ENCODE measurements at places on chromosomes 12 and 14.

- no peak for DNase-seq
Measured at GRCh38 chr12:80129895-80130530, 30.7 kb downstream of the OTOGL start.

GRCh38 chr12:47107446-47107845 is 27.7 kb upstream of the AMIGO2 start:
- DNase-seq, result no peak

DNA sequence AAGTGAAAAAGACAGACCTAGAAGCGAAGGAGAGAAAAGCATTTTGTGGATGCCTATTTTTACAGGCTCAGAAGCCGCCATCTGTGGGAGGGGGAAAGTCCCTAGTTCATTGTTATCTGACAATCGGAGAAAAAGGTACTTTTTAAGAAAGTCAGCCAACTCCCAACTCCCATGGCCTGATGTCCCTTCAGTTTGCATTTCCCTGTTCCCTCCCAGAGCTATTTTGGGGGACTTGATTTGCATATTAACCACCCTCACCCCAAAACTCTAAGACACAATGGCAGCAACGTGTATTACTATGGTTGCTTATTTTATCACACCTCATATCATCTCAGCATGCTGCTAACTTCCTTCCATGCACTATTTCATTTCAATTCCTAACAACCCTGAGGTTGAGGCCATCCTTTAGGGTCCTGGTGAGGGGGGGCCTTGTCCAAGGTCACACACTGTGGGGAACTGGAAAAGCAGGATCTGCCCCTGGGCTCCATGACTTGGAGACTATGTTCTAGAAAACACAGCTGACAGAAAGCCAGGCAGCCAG is 18.7 kb downstream of the HVCN1 start:
- no peak for DNase-seq

DNA sequence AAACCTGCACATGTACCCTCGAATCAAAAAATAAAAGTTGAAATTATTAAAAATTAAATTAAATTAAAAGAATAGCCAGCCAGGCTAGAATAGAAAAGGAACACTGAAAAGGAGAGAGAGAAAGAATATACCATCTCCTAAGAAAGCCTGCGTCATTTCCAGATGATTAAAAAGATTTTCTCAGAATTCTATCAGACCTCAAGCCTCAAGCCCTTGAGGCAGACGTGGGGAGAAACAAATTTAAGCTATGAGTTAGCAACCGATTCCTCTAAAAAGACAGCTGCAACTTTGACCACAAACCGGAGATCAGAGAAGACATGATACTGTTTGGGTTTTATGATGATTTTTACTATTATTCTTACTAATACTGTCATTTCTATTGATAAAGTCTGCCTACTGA is 138.3 kb downstream of the KSR2 start:
- no peak for DNase-seq

DNA sequence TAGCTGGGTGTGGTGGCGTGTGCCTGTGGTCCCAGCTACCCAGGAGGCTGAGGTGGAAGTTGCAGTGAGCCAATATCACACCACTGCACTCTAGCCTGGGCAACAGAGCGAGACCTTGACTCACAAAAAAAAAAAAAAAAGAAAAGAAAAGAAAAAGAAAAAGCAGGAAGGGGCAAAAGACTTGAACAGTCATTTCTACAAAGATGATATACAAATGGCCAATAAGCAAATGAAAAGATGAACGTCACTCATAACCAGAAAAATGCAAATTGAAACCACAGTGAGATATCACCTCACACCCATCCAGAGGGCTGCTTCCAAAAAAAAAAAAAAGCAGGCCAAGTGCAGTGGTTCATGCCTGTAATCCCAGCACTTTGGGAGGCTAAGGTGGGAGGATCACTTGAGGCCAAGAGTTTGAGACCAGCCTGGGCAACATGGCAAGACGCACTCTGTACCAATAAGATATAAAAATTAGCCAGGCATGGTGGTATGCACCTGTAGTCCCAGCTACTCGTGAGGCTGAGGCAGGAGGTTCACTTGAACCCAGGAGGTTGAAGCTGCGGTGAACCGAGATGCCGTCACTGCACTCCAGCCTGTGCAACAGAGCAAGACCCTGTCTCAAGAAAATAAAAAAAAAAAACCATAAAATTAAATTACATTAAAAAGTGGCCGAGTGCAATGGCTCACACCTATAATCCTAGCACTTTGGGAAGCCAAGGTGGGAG is 20.5 kb downstream of the UBC start:
- no peak for DNase-seq
